ENCODE measurements at places on chromosomes 2 and 18.

DNA sequence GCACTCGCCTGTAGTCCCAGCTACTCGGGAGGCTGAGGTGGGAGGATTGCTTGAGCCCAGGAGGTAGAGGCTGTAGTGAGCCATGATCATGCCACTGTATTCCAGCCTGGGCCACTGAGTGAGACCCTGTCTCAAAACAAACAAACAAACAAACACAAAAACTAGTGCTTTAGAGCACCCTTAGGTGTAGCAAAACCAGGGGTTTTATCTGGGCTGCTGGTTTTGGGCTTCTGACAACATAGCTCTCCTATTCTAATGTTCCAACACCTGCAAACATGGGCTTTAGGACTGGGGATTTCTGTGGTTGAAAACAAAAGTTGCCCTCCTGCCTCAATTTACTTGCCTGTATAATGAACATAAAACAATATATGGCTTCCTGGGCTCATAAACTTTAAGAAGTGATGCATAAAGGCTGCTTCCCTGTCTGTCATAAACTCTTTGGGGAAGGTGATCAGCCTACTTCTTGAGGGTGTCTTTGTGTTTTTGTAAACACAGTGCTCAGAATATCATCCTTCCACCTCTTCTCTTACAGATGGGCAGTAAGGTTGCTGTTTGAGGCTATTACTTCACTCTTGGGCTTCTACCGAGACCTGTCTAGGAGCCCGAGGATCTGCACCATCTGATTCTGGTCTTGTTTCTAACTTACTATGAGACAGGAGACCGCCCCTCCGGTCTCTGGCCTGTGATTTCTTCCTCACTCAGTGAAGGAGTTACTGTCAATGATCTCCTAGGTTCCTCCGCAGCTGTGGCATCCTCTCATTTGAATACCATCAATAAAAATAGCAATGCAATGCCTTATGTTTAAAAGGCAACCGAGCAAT lies 246.5 kb downstream of the MYCN start:
- no peak for DNase-seq

DNA sequence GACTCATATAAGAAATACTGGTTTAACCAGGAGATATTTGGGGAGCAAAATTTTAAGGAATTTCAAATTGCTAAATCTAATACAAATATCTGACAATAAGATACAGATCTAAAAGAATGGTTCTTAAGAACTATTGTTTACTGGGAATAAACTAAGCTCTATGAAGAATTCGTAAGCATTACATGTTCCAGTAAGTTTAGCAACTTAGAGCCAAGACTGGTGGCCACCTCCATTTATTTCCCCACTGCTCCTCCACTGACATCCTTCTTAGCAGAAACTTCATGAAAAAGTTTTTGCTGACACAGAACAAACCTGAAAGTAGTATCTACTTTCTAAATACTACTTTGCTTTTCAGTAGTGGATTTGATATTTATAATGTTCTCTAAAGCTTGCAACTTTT lies 83.0 kb downstream of the ACSL3 start:
- no peak for DNase-seq

DNA sequence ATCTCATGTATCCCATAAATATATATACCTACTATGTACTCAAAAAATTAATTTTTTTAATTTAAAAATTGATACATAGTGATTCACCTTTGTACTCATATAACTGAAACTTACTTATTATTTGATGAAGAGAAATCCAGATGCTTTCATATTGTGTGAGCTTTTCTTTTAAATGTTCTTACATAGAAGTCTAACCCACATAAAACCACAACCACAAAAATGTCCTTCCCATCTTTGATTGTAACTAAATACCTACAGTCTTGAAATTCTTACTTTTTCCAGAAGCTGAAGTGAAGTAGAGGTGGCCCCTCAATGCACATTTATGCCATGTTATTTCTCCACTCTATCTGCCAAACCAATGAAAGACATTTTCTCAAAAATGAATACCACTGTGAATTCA lies 117.9 kb upstream of the COL5A2 start:
- no peak for DNase-seq

DNA sequence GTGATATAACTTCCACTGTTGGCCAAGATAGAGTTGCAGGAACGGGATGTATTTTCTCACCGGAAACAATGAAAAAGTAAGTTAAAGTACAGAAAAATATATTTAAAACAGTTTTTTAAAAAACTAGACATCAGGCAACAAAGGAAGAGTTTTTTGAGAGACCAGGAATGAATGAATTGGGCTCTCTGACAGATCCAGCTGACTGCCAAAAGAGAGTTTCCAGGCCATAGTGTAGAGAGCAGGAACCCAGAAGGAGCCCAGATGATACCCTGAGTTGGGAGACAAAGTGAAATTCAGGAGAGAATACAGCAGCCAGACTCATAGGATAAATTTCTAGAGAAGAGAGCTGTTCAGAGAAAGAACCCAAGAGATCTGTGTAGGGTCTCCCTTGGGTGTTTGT lies 362.6 kb upstream of the SMIM21 start:
- no peak for DNase-seq

DNA sequence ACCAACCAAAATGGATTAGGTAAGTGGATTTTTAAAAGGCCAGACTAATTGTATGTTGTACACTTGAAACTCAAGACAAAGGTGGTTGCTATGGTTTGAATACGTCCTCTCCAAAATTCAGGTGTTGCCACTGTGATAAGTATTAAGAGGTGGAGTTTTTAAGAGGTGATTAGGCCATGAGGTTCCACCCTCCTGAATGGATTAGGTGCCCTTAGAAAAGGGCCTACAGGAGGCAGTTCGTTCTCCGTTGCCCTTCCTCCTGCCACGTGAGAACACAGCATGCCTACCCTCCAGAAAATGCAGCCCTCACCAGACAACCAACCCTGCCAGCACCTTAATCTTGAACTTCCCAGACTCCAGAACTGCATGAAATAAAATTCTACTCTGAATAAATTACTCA lies 51.2 kb downstream of the CHMP3 start:
- DNase-seq, result no peak

- no peak for DNase-seq
Observed at GRCh38 chr2:54956111-54956627, 94.1 kb downstream of the RTN4 start.

GRCh38 chr18:8949206-8949605 lies 153.3 kb upstream of the NDUFV2 start:
- no peak for DNase-seq

- DNase-seq, result no peak
Observed at GRCh38 chr2:39867268-39867667, 88.2 kb upstream of the THUMPD2 start.

DNA sequence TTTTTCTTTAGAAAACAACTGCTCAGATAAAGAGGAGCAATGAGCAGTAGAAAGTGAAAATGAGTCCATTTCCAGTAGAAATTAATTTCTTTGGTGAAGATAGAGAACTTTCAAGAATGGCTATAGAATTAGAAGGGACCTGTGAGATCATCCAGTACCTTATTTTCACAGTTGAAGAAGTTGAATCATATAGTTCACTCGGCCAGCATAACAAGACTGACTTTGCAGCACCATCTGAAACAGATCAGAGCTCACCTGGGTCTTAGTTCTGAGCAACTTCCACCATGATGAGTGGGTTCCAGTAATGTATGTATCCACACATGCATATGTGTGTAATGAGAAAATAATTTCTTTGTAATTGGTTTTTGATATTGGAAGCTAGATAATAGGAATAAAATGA lies 58.6 kb downstream of the CERS6 start:
- no peak for DNase-seq

Measured in sciatic nerve (tissue), 2 donors.